Fibroblast of skin of left biceps (primary cell): ENCODE measurements at places on chromosomes 2 and 18.
A peak's percentile ranks its signal among the peaks of the same experiment; 100 is the strongest.

- DNase-seq = no peak
These were observed 3.5 kb upstream of the LBX2 start for GRCh38 chr2:74502720-74503505.

- peak; percentile 89 for DNase-seq
These were observed 319.9 kb upstream of the THUMPD2 start for GRCh38 chr2:40098786-40099470.

- DNase-seq = no peak
These were observed 65.7 kb downstream of the MEP1B start for GRCh38 chr18:32255570-32255969.

DNA sequence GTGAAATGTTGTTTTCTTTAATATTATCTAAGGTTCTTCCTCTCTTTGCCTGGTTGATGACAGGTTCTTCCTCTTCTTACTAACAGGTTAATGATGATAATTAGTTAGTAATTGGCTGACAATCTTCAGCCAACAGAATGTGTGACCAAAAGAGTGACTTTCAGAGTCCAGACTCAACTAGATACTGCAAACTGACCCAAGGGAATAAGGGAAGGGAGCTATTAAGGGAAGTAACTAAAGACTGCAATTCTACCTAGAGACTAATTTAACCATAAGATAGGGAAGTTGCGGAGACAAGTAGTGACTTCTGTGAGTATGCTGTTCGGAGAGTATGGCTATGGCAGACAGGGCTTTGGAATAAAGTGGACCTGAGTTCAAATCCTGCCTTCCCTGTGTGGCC is 127.3 kb upstream of the TACR1 start:
- DNase-seq = no peak

- peak; percentile 39 for DNase-seq
These were observed 239.4 kb upstream of the LYPD1 start for GRCh38 chr2:132909427-132909826.

- DNase-seq = no peak
These were observed 21.4 kb upstream of the CNOT11 start for GRCh38 chr2:101231240-101231639.

DNA sequence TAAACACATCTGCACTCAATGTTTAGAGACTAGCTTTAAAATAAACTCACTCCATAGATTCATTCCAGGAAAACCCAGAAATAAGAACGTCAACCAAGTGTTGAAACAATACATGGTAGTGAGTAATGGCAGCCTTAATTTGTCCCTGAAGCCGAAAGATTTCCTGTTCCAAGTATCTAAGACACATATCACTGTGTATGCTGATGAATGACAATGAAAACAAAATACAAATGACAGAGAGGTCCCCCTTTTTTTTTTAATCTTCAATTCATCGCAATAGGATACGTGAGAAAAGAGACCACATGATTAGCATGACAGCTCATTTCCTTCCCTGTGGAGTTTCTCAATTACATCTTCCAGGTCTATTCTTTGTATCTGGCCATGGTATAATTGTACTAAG is 160.5 kb upstream of the STK17B start:
- no peak for DNase-seq

DNA sequence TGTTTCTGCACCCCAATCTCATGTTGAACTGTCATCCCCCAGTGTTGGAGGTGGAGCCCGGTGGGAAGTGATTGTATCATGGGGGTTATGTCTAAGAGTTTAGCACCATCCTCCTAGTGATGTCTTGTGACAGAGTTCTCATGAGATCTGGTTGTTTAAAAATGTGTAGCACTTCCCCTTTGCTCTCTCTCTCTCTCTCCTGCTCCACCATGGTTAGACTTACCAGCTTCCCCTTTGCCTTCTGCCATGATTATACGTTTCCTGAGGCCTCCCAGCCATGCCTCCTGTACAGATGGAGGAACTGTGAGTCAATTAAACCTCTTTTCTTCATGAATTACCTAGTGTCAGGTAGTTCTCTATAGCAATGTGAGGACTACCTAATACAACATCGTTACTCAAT is 396.9 kb upstream of the LRATD1 start:
- DNase-seq = no peak

- no peak for DNase-seq
These were observed 24.6 kb downstream of the RTP5 start for GRCh38 chr2:241894056-241894641.

GRCh38 chr2:33077844-33078243 is 131.1 kb downstream of the LTBP1 start:
- no peak for DNase-seq

DNA sequence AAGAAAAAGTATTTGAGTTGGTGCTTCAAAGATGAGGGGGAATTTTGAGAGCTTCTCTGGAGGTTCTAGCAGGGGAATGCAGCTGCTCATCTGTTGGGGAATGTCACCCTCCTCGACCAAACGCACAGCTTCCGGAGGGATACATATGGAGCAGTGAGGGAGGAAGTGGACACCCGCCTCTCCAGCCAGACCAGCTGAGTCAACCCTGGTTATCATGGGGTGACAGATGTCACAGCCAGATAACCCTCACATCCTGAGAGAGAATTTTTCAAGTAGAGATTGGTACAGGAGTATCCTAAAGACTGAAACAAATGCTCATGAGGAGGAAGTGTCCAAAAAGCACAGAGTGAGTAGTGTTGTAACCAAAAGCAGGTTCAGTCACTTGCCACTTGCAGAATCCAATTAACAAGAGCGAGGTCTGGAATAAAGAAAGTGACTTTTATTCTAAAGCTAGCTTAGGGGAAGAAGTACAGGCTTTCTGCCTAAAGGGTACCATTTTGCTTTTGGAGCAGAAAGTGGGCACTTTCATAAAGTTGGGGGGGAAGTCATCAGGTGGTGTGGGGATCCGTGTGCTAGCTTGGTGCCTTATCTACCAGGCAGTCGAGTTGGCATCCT is 395.2 kb downstream of the RAD51AP2 start:
- DNase-seq = no peak

DNA sequence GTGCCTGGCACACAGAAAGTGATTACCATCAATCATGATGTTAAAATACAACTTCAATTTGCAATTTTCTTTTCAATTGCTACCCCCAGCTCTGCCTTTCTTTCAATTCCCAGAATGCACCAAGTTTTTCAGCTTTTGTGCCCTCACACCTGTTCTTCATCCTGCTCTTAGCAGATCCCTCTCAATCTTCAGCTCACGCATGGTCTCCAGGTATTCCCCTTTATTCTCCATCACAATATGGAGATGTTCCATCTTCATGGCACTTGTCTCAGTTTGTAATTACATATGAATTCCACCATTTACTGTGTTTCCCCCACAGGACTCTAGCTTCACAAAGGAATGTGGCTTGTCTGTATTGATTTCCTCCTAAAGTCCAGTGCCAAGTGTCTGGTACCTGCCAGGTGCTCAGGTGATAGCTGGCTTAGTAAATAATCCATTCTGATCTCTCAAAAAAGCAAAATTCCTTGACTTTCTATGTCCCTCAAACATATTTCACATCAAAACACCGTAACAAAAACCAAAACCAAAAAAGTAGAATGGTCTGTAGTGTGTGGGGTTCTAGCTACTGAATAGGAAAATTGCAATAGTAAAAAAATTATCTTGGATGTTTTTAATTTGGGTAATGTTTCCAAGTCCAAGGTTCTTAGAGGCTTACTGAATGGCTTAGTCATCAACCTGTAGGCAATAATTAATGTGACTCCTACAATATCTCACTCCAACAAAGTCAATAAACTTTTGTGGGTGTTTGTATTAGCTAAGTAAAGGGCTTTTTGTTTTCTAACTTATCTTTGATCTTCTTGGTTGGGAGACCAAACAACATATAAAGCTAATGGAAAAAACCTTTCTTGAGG is 2.9 kb upstream of the INSIG2 start:
- no peak for DNase-seq

DNA sequence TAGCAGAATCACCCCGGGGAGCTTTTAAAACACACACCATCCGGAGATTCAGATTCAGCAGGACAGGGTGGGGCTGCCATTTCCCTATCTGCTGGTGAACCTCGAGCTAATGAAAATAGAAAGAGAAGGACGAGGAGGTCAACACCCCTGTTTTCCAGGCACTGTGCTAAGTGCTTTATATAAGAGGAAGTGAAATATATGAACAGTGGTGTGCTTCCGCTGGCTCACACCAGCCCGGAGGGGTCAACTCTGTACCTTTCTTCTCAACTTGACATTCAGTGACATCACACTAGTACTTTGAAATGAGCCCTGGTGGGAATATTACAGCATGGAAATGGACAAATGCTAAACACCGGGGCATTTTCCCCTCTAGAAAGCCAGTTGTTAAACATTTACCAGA is 108.3 kb upstream of the LTBP1 start:
- DNase-seq = no peak

DNA sequence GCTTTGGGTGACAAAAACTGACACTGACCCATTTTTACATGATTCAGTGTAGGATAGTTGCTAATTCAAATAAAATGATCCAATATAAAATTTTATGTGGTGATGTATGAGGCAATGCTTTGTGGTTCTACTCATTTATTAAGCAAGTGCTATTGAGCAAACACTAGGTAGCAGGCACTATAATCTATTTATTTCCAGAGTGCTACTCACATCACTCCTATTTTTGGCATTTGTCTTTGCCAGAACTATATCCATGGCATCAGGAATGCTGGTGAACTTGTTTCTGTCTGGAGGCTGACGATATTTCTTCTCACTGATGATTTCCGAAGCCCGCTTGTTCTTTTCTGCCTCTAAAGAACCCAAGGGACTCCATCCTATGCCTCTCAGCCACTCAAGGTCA is 84.3 kb downstream of the NEB start:
- no peak for DNase-seq

- no peak for DNase-seq
These were observed 117.6 kb downstream of the NEDD4L start for GRCh38 chr18:58161659-58162058.

- no peak for DNase-seq
These were observed 56.1 kb downstream of the CNTNAP5 start for GRCh38 chr2:124081154-124081716.

DNA sequence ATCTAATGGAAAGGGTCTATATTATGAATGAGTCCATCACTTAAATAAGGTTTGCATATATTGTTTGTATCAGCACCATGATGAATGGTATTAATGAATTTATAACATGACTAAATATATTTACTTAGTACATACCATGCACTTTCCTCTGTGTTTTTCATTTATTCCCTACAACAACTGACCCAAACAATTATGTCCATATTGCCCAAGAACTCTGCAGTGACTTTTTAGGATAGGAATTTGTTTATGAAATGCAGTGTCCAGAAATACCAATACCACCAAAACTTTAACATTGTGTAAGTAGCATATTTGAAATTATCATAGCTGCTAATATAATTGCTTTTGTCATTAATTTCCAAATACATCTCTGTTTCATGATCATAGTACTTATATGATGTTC is 119.7 kb downstream of the WDR7 start:
- no peak for DNase-seq

DNA sequence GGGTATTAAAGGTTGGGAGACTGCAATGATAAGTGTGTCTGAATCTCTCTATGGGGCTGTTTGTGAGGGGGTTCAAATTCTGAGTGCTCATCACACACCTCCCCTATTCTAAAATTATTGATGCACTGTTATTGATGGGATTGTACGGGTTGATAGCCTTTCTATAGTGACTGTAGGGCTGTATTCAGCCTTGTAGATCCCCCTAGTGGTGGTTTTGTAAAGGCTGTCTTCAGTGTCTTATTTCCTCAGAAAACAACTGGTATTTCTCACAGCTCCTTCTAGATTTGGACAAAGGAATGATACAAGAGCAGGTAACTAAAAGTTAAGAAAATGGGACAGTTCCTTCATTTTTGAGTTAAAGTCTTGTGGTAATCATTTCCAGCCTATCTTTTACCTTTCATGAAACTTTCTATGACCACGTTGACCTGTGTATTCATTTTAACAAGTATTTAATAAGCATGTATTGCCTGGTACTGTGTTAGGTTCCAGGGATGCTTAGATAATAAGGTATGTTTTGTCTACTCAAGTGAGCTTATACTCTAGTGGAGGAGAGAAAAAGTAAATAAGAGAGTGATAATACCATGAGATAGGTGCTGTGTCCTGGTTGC is 21.2 kb downstream of the SMAD4 start:
- DNase-seq = no peak

GRCh38 chr2:161005170-161005569 is 155.1 kb upstream of the TANK start:
- DNase-seq = no peak

GRCh38 chr2:233857511-233858141 is 3.3 kb upstream of the HJURP start:
- no peak for DNase-seq

- no peak for DNase-seq
These were observed 524.7 kb upstream of the CRIM1 start for GRCh38 chr2:35830833-35831232.

- DNase-seq = no peak
These were observed 995.6 kb upstream of the FANCL start for GRCh38 chr2:59236723-59237122.

DNA sequence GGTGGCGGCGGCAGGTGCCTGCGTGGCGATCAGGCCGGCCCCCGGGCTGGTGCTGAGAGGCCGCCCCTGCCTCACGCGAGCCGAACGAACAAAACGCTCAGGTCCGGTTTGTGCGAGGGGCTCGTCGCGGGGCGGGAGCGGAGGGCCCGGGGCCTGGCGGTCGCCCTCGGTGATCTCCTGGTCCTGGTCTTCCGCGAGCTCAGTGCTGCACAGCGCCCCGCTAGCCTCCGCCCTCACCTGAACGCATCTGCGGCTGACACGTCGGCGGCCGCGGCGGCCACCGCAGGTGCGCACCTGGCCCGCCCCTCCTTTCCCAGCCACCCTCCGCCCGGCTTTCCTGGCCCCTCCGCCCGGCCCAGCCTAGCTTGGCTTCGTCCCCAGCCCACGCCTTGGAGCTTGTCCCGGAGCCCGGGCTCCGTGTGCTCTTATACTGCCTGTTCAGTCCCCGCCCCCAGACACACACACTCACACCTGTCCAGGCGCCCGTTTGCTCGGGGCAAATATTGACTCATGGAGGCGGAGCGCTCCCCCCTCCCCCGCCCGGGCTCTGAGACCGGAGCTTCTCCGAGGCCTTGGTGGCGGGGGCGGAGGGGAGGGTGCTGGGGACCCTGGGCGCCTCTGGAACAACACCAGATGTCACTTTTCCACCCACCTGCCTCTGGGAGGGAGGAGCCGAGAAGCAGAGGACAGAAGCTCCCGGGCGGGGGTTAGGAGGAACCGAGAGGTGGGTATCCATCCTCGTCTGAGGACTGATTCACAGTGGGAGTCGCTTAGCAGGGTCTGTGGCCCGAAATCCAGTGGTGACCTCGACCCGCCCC is 8.6 kb upstream of the CRYBA2 start:
- DNase-seq = no peak

DNA sequence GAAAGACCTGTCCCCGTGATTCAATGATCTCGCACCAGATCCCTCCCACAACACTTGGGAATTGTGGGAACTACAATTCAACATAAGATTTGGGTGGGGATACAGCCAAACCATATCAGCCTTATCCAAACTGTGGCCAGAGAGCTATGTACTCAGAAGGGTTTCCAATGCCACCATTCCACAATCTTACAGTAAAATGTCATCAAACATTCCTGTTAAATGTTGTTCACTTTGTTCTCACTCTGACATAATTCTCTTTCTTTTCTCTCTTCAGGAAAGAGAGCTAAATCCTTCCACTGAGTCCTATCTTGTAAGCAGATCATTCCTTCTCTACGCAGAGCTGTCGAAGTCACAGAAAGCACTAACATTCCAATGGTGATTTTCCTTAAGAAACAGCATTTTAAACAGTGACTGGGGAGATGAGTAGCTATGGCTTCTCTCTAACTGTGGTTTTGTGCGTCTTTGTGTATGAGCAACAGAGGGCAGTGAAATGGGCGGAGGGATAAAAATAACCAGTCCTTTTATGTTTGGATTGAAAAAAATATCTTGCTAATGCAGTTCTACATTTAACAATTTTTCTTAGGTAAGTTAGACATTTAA is 684.7 kb downstream of the EPHA4 start:
- DNase-seq = no peak

- no peak for DNase-seq
These were observed 584.6 kb upstream of the KLHL29 start for GRCh38 chr2:22800412-22800811.
